ENCODE measurements at places on chromosomes 7 and 10. TPM values are rescaled to one million over a fixed set of nuclear protein-coding genes. Genes with fewer than 3 reads are reported as not detected.

The CNNM1 gene
- total RNA-seq = 2.4 TPM

DNA sequence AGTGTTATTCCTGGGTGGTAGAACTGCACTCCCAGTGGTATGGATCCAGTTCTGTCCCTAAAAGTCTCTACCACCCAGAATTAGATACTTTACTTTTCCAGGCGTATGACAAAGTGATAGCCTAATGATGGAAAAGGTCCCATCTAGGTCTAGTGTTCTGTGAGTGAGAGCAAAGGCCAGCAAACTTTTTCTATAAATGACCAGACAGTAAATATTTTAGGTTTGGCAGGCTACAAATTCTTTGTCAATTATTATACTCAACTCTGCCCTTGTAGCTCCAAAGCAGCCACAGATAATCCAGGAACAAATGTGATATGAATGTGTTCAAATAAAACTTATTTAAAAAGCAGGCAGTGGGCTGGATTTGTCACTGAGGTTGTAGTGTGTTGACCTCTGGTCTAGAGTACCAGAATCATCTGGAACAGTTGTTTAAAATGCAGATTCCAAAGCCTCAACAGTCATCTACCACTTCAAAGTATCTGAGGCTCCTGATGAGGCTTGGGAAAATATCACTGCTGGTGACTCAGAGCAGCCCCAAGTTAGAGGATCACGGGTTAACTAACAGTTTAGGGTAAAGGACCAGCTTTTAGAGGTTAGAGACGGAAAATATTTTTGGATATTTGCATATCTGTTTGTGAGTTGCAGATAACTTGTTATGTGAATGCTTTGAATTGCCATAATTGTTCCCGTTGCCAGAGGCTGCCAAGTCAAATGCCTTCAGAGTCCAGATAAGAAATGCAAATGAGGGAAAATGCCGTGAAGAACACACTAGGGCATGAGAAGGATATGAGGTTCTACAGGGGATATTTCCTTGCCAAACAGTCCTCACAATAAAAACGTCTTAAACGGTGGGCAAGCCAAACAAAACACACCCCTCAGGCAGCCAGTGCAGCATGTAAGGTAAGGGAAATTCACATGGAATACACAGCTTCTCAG lies 19.4 kb downstream of the NRAP start:
- no peak for DNase-seq

DNA sequence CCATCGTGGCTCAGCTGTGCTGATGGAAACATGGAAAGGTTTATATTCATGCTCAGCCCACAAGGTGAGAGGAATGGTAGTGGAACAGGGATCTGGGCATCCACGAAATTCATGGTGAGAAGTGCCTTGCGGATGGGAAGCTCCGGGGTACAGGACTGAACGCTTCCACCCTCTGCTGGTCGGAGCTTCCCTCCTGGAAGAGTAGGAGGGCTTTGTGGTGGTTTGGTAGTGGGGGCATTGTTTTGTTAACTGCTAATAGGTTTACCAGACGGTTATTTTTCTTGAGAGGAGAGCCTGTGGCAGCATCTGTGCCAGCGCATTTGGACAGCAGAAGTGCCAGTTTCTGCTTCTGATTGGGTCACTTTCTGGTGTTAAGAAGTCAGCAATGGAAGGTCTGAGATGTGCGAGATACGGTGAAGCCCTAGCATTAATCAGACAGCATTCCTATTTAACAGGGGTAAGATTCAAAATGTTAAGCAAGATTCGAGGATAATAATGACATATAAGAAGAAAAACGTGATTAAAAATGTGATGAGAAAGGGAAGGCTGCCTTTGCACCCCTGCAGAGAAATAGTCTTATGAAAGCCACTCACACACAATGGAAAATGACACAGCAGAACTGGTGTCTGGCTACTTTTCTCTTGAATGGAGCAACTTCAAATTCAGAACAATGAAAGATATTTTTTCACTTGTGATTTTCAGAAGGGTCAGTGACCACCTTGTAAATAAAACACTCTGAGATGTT lies 17.7 kb downstream of the ABCA13 start:
- no peak for DNase-seq

DNA sequence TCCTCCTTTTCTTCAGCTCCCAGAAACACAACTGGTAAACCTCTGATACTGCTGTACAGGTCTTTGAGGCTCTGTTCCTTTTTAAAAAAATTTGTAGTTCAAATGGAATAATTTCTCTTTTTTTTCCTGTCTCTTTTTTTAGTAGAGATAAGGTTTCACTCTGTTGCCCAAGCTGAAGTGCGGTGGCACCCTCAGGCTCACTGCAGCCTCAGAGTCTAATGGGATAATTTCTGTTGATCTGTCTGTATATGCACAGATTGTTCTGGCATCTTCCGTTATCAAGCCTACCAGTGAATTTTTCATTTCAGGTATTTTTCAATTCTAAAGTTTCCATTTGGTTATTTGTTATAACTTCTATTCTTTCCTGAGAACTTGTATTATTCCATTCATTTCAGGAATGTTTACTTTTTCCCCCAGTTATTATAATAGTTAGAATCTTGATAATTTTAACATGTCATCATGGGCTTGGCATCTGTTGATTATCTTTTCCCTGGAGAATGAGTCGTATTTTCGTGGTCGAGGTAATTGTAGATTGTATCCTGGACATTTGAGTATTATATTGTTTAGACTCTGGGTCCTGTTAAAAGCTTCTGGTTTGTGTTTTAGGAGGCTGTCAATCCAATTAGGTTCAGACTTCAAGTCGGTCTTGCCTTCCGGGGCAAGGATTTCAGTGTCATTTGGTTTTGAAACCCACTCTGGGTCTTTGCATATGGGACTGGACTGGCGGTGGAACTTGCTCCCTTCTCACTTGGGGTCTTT lies 24.5 kb downstream of the CRCP start:
- no peak for DNase-seq

DNA sequence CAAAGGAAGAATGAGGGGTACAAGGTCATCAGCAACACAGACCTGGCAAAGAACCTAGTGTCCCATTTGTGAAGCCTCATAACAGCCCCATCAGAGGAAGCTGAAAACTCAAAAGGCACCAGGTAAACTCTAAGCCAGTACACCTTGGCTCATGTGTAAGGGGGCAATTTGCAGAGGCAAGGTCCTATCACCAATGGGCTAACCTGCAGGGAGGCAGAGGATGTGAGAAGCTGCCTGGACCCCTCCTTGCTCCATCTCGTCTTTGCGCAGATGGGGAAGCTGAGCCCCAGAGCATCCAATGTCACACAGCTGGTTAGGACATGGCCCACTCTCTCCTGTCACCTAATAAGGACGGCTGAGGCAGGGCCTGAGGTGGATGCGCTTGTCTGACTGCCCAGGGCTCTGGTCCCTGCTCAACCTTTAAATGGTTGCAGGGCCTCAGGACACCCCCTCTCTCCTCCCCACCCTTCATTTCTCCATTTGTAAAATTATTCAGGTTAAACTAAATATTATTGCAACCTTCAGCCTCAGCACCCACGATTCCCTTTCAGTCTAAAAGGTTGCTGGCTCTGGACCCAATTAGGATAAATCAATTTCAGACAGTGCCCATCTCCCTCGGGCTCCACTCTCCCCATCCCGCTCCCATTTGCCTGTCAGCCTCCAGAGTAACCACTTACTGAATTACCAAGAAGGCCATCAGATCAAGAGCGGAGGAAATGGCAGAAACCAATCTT lies 135.3 kb downstream of the OAT start:
- no peak for DNase-seq

- no peak for DNase-seq
Observed at GRCh38 chr10:133346413-133346812, 760 bp upstream of the PRAP1 start.

DNA sequence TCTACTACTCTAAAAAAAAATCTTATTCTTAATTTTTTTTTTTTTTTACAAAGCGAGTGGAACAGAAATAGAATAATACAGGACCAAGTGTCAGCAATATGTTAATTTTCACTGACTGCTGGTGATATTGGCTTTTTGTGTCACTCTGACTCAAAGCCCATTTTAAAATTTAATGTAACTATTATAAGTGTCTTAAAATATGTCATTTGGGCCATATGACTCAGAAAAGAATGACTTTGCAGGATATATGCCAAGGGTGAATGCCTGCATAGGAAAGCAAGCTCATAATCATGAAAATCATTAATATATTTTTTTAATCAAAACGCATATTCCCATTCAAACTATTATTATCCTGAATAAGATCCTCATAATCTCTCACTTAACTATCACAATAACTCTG lies 149.2 kb downstream of the GNAT3 start:
- DNase-seq = no peak

- no peak for DNase-seq
Observed at GRCh38 chr10:55233505-55233904, 432.5 kb upstream of the PCDH15 start.

GRCh38 chr7:80288175-80289122 lies 153.8 kb downstream of the GNAI1 start:
- no peak for DNase-seq

GRCh38 chr10:1199345-1199673 lies 143.1 kb downstream of the WDR37 start:
- DNase-seq = no peak

DNA sequence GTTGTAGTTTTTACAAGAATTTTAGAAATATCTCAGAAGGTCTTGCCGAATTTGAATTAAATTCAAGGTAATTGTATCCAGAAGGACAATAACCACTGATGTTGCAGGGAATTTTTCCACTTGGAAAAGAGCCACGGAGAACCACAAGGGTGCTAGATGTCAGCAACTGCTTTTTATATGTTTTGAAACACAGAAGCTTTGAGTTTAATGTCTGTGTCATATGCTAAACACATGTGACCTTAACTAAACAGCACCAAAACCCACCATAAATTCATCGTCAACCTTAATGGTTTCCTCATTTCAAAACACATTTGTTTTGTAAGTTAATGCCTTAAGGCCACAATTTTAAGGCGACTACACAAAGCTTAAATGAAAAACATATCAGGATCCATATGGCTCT lies 106.9 kb downstream of the COL28A1 start:
- DNase-seq = no peak

DNA sequence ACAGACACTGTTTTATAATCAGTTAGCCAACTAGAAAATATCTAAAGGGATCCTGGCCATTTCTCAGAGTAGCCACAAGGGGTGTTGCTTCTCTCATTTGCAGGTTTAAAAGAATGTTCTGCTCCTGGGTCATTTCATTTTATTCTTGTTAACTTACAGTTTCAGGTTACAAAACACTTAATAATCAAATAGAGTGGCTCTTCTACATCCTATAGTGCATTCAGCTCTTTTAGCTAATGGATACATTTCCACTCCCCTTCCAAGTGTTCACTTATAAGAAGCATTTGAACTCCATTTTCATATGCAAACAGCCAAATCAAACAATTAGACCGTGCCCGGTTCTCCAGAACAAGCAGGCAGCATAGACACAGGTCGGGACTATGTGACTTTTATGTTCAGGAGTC lies 117.5 kb downstream of the TRIL start:
- DNase-seq = no peak

DNA sequence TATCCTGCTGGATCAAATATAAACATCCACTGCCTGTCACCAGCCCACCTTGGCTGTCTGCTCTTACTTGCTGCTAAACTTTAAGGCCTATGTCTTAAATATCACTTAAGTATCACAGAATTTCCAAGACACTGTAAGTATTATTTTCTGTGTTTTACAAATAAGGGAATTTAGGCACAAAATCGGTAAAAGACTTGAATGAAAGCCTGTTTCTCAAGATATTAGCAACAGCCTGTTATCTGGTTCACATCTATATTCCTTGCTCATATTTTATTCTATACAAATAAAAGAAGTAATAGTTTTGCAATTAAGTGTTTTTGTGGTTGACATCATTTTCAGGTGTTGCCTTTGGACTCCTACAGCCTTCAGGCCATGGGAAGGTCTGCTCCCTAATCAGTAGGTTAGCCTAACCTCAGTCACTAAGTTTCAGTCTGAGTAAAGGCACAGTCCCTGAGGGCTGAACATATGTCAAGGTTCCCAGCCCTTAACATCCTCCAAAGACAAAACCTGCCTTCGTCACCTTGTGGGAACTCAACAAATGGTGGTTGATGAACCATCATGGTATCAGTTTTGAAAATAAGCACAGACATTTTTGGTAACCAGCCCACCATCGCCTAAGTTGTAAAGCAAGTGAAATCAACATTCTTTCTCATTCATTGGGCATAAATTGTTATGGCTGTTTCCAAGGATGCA lies 127.1 kb downstream of the CREB5 start:
- DNase-seq = no peak

The HECW1 gene
- 6.4 TPM for total RNA-seq

DNA sequence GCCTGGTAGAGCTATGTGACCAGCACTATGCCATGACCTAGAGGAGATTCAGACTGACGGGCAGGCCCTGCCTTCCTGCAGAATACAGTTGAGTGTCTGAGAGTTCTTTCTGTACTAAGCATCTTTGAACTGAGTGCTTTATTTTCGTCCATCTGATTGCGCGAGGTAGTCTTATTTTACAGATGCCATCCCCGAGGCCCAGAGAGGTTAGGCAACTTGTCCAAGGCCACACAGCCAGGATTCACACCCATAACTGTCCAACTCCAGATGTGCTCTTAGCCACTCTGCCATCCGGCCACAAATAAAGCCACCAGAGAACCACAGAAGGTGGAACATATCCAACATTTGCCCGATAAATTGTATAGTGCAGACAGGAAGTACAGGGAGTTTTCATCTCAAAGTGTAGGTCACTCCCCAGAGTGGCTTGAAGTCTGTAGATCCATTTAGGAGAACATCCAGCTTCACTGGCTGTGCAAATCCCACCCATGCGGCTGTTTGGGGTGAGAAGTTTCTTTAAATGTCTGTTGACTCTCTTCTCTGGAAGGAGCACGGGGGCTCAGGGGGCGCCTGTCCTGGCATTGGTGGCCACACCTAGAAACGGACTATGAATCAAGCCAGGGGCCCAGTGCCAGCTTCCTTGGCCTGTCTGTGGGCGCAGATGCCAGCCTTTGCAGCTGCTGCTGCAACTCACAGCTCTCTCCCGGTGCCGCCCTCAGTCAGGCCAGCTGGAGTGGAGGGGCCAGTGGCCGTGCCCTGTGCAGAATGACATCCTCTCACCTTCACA lies 11.1 kb downstream of the CHST3 start:
- peak; percentile 63 for DNase-seq

GRCh38 chr10:47269294-47269693 lies 30.7 kb upstream of the GDF10 start:
- no peak for DNase-seq

The PDGFA gene
- 3.7 TPM for total RNA-seq

The LAMB1 gene
- total RNA-seq = 29.3 TPM

The AGK gene
- 20.8 TPM for total RNA-seq

The SLC26A5 gene
- not detected for total RNA-seq

DNA sequence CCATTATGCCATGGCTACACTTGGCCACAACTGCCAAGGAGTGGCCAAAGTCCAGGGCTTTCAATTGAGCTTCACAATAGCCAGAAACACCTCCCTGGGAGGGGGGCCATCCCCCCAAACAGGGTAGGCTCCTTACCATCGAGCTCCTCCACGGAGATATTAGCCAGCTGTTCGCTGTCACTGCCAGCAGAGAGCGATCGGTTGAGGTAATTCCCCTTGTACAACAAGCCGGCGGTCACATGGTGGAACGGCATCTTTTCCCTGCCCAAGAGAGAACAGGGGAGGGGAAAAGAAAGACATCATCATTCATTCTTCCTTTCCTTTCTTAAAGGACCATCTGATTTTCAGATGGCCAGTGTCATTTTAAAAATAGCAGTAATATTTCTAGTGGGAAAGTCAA lies 133.6 kb downstream of the CALN1 start:
- DNase-seq = no peak

The SYNPO2L gene
- not detected for total RNA-seq

- DNase-seq = no peak
Observed at GRCh38 chr7:81298951-81299666, 380.3 kb upstream of the SEMA3C start.

All from ovary (tissue), 10 donors.